ENCODE measurements at places on chromosomes 4 and X.
A peak's percentile ranks its signal among the peaks of the same experiment; 100 is the strongest.

DNA sequence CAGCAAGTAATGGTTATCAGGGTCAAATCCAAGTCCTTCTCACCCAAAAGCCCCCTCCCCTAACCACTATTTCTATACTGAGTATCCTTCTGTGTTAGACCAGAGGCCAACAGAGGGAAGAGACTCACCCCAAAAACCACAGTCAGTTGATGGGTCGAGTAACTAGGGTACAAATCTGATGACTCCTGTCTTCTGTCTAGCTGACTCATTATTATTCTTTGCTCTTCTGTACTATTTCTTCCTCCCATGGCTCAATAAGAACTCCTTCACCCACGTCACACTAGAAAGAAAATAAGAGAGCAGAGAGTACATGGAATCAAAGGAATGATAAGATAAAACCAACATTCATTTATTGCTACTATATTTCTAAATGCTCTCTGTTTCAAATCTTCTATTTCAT, 2.0 kb downstream of the RAB40A start:
- no peak for DNase-seq

GRCh38 chrX:10509397-10509796, 111.0 kb downstream of the MID1 start:
- no peak for DNase-seq

GRCh38 chrX:48720577-48721250, 24.2 kb downstream of the SUV39H1 start:
- no peak for DNase-seq

- DNase-seq = no peak
Measured at GRCh38 chr4:7842384-7843279, 97.0 kb downstream of the AFAP1 start.

- DNase-seq = peak; percentile 37
Measured at GRCh38 chr4:85166318-85166717, 199.8 kb upstream of the WDFY3 start.

DNA sequence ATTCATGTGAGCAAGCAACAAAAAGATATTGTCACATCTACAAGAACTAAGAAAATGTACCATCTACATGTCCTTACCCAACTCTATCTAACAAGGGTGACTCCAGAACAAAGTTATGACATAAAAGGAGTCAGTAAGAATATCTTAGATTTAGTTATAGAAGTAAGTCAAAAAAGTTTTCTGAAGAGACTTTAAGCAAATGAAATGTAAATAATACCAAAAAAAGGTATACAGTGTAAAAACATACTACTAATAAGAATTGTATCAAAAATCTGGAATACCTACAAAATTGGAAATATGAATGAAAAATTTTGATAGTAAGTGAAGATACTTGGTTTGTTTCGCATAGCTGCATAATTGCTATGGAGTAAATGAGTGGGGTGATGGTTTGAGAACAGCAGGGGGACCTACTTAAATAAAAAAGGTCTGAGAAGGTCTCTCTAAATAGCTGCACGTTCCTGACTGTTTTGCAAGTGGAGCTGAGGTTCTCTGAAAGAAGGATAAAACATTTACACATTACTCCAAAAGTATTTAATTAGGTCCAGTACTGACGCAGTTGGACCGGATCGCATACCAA, 51.0 kb upstream of the ENPP6 start:
- DNase-seq = no peak

- no peak for DNase-seq
Measured at GRCh38 chrX:132677233-132677716, 188.4 kb upstream of the MBNL3 start.

DNA sequence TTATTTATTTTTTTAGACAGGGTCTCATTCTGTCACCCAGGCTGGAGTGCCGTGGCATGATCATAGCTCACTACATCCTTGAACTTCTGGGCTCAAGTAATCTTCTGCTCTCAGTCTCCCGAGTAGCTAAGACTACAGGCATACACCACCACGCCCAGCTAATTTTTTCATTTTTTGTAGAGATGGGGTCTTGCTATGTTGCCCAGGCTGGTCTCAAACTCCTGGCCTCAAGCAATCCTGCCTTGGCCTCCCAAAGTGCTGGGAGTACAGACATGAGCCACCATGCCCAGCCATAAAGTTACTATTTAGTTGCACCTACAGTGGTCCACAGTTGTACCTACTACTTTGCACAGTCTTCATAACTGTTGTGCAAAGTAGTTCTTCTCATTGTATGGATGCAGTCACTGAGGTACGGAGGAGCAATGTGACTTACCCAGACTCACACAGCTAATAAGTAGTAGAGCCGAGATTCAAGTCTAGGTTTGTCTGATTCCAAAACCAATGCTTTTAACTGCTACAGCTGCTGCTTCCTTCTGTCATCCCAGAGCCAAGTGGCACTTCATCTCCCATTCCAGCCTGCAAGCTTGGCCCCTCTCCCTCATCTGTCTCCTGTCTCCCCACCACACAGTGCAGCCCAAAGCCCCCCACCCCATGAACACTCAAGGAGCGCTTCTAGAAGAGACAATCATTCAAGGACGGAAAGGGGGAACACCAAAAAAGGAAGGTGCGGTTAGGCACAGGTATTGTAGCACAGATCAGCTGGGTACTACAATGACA, 24.0 kb upstream of the IQSEC2 start:
- DNase-seq = no peak

GRCh38 chr4:3727847-3728469, 38.2 kb upstream of the ADRA2C start:
- DNase-seq = no peak

DNA sequence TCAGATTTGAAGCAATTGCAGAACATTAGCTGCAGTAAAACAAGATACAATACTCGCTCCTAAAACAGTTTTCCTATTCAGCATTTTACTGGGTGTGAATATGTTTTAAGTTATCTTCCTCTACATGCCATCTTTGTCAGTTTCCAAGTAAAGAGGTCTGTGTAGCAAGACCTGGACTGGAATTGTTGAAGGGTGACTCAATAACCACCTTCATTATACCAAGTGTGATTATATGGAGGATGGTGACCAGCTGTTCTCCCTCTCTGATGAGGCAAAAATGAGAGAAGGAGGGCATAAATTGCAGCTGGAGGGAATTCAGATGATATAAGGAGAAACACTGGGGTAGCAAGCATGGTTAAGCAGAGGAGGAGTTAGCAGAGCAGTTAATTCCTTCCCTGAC, 922.1 kb upstream of the SLIT2 start:
- DNase-seq = no peak

DNA sequence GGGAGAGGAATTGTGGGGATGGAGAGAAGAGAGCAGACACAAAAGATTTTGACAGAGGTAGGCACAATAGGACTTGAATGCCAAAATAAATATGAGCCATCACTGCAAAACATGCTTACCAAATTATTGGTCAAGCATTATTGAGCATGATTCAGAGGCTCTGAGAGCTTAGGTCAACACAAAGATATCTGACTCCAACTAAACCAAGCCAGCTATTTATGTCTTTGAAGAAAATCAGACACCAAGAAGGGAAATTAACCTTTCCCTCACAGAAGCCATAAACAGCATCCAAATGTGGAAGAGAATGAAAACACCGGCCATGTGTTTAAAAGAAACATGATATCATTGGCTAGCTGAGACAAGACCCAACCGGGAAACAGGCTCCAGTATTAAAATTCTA, 323.2 kb downstream of the RAB28 start:
- DNase-seq = peak; percentile 42

DNA sequence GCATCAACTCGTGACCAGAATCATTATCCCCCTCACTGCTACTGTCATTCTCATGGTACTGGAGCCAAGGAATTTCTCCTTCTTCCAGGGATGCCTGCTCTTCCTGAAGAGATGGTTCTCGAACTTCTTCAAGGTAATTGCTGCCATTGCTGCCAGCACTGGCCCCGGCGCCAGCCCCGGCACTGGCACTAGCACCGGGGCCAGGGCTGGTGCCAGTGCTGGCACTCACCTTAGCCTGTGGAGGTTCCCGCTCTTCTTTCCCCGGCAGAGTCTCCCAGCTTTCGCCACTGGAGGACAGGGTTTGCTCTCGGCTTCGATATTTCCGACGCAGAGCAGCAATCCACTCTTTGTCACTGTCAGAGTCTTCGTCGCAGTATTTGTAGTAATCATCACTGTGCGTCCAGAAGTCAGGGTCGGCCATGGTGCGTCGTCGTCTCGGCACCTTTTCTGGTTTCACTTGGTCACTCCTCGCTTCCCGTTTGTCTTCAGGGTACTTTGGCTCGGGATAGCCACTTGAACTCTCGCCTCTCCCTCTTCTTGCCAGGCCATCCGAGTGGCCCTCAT, 3.4 kb downstream of the PJA1 start:
- no peak for DNase-seq

- DNase-seq = no peak
Measured at GRCh38 chrX:56789518-56790070, 60.6 kb downstream of the NBDY start.

Data from NCI-H1417 (cell line).